GM23338 (cell line): ENCODE measurements at places on chromosomes 1 and 21.
A peak's percentile ranks its signal among the peaks of the same experiment; 100 is the strongest.

DNA sequence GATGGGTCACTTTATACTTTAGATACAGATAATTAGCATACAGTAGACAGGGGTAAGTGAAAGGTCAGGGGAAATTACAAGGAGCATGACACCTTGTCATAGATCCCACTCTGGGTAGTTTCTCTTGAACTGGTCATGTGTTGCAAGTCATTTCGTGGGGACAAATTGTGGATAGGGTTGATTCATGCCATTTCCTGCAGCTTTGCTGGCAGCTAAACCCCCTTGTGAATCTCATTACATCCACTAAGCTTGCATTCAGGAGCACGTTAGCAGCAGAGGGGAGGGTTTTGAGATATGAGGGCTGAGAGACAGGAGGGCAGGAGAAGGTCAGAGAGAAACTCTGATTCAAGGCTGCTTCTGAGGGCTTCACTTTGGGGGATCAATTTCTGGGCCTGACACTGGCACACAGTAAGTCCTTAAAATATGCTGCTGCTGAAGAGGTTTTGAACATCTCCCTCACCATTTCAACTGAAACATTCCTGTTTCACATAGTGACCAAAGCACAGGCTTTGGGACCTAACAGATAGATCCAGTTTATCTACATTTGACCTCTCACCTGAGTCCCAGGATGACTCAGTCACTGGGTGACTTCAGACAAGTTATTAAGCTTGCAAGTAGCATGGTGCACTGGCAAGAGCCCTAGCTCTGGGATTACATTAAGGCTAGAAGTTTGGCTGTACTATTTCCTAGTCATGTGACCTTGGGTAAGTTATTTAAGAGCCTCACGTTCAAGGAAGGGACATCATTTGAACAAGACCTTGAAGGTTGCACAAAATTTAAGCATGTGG, 206.0 kb upstream of the USP24 start:
- no peak for DNase-seq

- peak; percentile 3 for DNase-seq
Observed at GRCh38 chr1:208834381-208835096, 590.4 kb upstream of the PLXNA2 start.

DNA sequence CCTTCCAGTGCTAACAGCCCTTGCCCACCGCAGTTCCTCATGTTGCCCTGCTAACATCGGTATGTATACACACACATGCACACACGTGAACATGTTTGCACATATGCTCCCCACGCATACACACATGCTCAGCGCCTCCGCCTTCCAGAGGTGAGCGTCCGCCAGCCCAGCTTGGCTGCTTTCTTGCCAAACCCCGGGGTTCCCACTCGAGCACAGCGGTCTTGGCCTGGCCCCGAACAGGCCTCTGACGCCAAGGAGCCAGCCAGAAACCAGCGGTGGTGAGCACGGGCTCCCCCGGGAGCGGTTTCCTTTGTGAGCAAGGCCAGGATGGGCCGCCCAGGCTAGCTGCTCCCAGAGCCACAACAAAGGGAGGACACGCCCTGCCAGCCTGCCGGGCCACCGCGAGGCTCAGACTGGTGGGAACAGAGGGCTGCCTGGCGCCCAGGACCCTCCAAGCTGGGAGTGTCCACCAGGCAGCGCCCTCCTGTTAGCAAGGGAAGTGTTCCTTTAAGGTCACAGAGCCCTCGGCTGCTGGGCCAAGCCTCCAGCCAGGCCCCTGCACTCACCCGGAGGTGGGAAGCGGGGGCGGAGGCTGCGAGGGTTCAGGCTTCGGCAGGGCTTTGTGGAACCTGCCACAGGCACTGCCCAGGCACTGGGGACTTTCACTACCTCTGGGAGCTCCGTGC, 65.4 kb downstream of the ALPL start:
- peak; percentile 72 for DNase-seq

DNA sequence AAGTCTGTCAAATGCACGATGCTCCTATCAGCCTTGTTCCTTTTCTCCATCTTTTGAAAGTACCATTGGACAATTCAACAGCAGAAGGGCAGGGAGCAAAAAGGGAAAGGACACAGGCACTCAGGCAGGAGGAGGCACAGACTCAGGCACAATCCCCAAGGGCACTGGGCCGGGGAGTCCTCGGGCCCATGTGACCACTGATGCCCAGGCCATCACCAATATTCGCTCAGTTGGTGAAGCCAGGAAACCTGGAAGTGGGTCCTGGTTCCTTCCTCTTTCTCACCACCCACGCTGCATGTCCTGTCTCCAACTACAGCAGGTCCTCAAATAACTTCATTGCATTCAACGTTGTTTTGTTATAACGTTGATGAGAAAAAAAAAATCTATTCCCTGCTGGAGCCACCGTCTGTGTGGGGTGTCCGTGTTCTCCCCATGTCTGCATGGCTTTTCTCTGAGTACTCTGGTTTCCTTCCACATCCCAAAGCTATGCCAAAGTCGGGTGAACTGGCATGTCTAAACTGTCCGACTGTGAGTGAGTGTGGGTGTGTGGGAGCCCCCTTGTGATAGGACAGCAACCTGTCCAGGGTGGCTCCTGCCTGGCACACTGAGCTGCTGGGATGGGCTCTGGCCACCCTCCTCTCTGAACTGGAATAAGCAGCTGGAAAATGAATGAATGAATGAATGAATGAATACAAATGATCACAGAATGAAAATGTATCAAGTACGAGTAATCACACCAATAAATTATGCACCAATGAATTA, 12.5 kb downstream of the NID1 start:
- DNase-seq = no peak

GRCh38 chr1:167661527-167662426, 31.7 kb downstream of the RCSD1 start:
- no peak for DNase-seq

DNA sequence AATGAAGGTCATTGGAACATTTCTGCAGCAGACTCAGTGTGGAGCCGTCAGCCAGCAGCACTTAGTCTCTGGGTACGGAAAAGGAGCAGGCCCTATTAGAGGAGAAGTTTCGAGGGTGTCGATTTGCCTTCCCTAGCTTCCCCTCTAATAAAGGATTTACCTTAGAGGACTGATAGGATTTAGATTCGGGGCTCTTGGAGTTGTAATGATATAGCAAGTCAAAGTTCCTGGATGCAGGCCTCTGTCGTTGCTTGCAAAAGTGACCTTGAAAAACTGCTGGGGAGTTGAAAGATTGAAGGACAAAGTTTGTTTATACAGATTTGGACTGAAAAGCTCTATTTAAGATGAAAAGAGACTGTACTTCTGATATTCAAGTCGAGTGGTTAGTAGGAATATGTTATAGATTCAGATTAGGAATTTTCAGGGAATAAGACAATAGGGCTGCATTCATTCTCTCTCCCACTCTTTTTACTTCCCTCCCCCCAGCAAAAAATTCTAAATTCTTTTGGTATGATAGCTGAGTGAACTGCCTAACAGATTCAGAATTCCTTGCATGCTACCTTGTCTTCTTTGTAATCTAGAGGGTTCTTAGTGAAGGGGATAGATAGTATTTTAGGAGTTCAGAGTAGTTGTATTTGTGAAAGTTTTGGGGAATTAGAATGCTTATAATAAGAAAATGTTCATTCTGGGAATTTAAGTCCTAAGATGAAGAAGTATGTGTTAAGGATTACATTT, 19.2 kb downstream of the NFYC start:
- peak; percentile 43 for DNase-seq

DNA sequence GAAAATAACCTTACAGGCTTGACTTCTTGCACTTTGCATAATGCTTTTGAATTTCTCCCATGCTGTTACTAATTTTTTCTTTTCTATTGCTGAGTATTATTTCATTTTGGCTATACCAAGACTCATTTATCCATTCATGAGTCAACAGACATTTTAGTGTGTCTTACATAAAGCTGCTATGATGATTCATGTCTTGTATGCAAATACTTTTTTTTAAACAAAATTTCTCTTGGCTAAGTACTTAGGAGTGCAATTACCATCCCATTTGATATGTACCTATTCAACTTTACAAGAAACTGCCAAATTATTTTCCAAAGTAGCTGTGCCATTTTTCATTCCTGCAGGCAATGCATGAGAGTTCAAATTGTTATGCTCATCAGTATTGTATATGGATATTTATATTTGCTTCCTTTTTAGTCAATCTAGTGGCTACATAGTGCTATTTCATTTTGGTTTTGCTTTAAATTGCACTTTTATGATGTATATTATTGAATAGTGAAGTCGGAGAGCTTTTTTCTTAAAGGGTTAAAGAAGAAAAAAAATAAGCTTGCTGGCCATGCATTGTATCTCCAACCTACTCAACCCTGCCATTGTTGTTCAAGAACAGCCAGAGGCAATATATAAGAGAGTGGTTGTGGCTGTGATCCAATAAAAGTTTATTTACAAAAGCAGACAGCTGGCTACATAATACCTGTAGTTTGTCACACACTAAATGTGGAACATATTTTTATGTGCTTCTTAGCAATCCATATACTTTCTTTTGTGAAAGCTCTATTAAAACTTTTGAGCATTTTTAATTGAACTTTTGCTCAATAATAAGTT, 862.8 kb downstream of the KCNT2 start:
- no peak for DNase-seq

DNA sequence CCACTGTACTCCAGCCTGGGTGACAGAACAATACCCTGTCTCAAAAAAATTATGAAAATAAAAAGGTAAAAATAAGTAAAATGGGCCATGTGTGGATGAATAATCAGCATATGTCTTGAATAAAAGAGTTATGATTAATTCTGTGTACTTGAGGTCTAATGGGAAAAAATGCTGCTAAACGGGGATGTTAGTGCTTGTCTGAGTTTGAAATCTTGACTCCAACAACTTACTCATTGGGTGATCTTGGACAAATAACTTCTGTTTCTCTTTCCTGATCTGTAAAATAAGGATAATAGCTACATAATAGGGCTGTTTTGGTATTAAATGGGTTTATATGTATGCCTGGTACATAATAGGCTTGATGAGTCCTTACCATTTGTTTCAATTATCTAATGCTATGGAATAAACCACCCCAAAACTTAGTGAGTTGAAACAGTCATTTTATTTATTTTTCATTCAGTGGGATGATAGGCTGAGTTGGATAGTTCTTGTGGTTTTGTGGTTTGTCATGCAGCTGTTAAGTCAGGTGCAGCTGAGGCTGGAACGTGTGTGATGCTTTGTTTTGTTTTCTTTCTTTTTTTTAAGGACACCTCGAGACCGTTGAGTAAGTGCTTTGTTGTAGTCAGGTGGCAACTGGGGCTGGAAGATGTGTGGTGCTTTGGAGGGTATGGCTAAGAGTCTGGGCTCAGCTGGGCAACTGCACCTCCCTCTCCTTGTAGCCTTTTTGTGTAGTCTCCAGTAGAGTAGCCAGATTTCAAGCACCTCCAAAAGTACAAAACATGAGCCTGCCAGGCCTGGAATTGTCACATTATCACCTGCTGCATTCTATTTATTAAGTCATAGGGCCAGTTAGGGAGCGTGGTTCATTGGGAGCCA, 4.9 kb downstream of the MDM4 start:
- no peak for DNase-seq

DNA sequence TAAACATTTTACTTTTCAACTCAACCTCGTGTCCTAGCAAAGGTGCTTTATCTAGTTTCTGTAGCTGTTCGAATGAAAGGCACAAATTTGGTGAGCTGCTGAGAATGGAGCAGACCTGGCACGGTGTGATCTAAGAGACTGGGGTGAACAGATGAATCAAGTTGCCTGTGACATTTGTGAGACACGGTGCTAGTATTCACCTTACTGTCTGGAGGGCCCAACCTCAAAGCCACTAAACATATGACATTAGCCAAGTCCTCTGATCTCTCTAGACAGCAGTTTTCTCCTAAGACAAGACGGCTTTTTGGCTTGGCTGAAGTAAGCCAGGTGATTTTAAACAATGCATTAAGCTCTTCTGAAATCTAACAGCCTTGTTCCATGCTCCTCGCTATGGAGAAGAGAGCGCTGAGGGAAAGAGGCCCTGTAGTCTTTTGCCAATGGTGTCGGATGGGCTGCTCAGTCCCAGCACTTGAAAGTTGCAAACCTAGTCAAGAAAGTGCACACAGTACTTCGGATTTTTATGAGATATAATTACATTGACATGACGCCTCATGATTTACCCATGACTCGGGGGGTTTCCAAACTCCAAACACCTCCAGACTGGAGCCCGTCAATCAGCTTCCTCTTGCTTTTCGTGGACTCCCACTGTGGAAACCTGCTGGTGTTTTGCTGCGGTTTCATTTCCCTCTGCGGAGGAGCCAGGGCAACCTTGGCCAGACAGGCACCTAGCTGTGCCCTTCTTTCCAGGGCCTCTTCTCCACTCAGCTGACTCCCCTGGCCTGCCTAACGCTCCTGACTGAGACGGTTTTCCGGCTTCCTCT, 794 bp upstream of the TOR3A start:
- DNase-seq = no peak
